Stimulated activated CD8-positive, alpha-beta memory T cell treated with anti-CD3 and anti-CD28 coated beads, Interleukin-15, amount 100 ng/mL, for 48 hours (primary cell): ENCODE measurements at places on chromosomes 11 and 22.

GRCh38 chr11:23846902-23847422 lies 649.9 kb upstream of the LUZP2 start:
- no peak for DNase-seq

DNA sequence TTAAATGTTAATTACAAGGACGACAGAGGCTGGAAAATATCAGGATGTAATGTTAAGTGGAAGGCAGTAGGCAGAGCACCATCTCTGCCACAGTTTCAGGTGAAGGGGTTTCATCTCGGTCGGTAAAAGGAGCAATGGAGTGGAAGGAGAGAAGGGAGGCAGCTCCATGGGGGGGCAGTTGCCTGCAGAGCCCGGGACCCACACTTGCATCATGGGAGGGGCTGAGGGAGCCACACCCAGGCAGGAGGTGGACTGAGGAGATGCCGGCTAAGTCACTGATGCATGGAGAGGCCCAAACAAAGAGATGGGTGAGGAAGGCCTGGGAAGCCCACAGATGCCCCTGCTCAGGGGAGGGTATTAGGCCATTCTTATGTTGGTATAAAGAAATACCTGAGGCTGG lies 1470.9 kb downstream of the BRD1 start:
- DNase-seq = no peak

- no peak for DNase-seq
Observed at GRCh38 chr11:23988381-23989006, 508.4 kb upstream of the LUZP2 start.

- no peak for DNase-seq
Observed at GRCh38 chr11:87444993-87445392, 407.3 kb downstream of the TMEM135 start.

DNA sequence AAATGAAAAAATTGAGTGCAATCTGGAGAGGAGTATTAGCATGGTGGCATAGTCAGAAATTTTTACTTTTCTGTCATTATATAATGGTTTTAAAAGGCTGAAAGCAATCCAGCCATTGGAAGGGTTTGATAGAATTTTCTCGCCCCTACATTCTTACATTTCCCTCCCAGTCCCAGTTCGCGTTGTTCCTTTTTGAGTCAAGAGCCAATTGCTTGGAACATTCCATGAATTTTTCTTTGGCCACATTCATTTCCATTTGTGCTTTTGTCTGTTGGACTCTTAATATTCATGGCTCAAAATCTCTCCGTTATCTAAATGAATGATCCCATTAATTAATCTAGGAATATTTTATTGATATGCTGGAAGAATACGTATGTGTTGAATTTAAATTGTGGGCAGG lies 66.0 kb downstream of the GRK3 start:
- no peak for DNase-seq

- no peak for DNase-seq
Observed at GRCh38 chr11:134477486-134477885, 65.4 kb upstream of the B3GAT1 start.

- no peak for DNase-seq
Observed at GRCh38 chr11:33690290-33691065, 10.1 kb downstream of the C11orf91 start.

DNA sequence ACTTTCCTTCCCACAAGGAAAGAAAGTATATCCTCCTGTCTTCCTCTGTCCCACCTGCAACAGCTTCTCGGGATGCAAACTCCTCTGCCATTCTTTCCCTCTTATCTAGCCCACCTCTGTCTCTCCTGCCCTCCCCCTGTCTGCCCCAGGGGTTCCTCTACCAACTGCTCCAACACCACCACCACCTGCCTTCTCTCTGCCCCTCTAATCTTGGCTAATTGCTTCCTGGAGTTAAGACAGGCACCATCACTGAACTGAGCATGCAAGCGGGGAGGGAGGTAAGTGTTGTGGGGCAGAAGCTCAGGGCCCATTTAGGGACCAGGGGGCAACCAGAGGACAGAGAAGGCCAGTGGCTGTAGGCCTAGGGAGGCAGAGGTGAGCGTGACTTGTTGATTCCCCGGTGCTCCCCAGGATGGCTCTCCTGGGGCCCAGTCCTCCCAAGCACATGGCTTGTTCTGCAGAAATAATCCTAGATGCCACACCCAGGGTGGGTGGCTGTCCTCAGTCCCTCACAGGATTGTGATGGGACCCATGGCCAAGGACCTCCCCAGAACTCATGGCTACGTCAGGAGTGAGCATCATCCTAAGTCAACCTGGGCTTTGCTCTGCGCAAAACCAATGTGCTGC lies 111.1 kb downstream of the TP53I11 start:
- DNase-seq = no peak

DNA sequence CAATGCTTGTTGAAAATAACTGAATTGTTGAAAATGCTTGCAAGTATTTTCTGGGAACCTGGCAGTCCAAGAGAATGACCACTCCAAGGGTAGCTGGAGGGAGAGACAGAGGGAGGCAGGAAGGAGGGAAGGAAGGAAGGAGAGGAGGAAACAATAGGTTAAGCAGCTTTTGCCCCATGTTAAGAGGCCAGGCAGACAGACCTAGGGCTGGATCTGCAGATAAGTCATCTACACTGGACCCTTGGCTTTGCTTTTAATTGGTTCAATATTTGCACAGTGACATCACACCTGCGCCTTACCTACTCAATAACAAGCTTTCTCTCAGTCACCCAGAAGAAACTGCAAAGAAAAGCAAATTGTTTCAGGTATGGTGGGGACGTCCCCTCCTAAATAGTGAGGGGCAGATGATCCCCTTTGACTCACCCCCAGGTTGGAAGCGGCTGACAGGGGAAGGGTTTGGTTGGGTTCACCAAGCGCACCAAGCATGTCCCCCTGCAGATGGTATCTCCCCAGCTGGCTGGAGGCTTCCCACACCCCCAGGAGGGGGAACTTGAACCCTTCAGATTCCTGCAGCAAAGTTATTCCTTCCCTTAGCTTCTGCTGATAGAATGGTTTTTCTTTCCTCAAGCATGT lies 24.3 kb downstream of the MYH9 start:
- no peak for DNase-seq

DNA sequence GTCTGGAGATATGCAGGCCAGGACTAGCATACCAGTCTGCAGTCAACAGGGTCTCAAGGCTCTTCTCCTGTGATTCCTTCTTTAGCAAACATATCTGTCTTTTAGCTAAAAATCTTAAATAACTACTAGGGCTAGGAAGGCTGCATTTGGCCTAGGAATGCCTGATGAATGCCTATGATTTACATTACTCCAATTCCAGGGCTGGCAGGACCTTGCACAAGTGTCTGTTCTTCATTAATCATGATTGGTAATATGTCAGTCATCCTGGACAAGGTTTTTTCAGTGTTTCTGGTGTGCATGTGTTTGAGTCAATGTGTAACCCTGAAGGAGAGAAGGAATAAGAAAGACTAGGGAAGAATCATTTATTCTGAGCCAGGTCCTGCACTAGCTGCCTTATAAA lies 280.5 kb upstream of the NARS2 start:
- no peak for DNase-seq

DNA sequence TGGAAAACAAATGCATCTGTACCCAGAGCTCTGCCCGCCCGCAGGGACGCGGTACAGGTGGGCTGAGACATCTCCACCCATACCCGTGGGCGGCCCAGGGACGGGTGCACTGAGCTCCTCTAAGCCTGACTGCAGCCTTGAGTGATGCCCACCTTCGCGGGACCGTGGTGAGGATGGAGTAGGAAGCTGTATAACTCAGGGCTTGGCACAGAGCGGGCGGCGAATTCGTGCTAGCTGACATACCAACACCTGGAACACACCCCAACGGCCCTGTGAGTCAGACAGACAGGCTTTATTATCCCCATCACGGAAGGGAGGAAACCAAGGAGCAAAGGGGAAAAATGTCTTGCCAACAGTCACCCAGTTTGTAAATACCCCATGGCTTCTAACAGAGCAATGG lies 61.9 kb downstream of the SMCO4 start:
- DNase-seq = no peak

GRCh38 chr11:110199184-110199981 lies 97.0 kb downstream of the RDX start:
- no peak for DNase-seq

DNA sequence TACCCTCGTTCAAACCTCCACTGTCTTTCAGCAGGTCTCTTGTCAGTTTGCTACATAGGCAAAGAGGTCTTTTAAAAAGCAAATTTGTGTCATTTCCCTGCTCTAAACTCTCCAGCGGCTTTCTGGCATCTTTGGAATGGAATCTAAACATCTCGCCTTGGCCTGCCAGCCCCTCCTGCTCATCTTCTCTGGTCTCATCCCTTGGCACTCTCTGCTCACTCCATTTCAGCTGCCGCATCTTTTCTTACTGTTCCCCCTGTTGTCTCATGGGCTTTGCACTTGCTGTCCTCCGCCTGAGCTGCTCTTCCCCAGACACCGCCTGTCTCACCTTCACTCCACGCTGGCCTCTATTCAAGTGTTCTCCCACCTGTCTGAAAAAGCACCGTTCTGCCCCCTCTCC lies 46.6 kb downstream of the BMAL1 start:
- no peak for DNase-seq

- DNase-seq = no peak
Observed at GRCh38 chr11:64696045-64696444, 27.0 kb downstream of the NRXN2 start.

- no peak for DNase-seq
Observed at GRCh38 chr22:29748248-29748893, 18.4 kb downstream of the ZMAT5 start.

DNA sequence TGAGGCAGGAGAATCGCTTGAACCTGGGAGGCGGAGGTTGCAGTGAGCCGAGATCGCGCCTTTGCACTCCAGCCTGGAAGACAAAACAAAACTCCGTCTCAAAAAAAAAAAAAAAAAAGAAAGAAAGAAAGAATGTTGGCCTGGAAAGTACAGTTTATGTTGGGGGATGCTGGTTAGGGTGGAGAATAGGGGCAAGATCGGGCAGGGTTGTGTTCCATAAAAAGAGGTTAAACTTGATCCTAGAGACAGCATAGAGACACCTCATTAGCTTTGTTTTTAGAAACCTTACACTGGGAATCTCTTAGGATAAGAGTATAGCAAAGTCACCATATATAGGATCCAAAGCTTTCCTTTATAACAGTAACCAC lies 1.9 kb upstream of the FTH1 start:
- DNase-seq = no peak

DNA sequence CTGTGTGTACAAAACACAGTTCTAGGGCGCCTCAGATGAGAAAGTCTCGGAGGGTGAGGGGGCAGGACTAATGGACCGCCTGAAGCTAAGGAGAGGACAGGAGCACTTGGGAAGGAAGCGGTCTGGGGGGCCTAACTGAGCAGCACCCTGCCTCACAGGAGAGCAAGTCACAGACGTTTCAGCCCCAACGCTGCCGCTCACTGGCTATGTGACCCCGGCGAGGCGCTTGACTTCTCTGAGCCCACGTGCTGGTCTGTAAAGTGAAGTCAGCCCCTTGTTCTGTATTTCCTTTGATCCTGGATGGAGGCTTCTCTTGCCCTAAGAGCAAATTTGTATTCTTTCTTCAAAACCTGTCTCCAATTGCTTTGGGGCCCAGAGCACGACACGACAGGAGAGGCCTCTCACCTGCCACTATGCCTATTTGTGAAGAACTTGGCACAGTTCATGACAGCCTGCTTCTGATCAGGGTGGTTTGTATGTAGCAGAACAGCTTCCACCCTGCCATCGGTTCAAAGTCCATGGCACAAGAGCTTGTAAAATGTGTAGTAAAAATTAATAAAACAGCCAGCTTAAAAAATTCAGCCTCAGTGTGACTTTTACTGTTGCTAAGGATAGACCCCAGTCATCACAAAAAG lies 59.1 kb downstream of the WNT11 start:
- no peak for DNase-seq

DNA sequence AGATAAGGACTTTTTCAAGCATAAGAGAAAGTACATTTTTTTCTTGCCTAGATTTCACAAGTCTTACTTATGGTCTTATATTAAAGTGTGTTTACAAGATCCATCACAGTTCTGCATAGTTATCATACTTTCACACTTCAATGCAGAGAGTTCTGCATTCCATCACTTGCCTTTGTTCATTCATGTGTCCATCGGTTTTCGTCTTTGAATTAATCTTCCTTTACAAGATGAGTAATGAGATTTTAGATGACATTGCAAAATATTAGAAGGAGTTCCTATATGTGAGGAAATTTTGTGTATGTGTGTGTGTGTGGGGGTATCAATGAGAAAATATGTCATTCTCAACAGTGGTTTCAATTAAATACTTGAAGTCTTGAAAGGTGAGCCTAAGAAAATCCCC lies 98.1 kb upstream of the GUCY1A2 start:
- DNase-seq = no peak

DNA sequence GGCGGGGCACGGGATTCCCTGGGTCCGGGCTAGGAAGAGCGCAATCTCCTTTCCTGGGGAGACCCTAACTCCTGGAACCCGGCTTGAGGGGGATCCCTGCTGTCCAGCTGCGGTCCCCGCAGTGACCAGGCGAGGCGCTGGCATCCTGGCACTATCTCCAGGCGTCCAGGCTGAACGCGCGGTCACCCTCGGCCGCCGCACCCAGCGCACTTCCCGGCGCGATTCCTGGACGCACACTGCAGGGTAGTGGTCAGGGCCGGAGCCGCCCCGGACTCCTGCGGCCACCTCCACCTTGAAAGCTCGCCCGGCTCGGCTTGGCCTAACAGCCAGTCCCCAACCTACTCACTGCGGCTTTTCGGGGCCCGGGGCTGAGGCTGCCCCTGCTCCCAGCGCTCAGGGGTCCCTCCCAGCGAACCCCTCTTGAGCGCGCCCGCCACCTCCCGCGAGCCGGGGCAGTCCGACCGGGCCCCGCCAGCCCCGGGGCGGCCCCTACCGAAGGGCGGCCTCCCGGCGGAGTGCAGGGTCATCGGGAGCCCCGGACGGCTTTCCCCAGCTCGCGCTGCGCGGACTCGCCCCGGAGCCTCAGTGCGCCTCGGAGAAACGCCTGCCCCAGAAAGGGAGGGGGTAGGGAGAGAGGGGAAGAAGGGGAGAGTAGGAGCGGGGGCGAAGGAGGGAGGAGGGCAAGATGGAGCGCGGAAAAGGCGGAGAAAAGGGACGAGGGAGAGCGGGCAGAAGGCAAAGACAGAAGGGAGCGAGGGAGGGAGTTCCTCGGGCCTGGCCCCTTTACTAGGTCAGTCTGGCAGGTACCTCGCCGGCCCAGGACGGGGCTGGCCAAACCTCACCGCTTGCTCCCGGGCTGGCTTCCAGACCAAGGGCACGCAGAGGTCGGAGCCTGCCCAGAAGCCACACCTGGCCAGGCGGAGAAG lies 1.0 kb downstream of the POU2AF3 start:
- no peak for DNase-seq

DNA sequence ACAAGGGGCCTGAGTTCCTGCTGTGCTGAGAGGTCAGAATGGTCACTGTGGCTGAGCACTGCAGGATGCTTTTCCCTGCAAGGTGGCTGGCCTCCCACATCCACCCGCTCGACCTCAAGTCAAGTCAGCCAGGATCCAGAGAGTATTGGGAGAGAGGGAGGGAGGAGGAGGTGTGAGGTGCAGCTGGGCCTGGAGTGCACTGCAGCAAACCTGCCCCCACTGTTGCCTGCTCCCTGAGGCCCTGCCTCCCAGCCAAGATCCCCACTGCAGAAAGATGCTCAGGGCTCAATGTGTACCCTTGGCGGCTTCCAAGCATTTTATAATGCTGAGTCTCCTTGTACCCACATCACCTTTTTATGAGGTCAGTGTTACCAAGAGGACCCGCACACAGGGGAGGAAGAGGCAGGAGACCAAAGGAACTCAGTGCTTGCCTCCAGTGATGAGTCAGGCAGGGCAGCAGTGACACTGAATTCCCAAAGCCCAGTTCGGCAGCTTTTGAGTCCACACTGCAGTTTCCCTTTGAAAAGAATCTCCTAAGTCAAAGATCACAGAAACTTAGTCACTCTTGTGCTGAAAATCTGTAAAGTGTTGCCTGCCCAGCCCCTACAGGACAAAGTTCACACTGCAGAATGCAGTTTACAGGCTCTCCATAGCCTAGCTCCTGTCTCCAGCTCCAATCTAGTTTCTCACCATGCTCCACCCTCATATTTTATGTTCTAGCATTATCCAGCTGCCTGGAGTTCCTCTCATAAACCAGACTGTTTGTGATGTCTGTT lies 3.1 kb downstream of the ENDOD1 start:
- DNase-seq = no peak
